Upper lobe of right lung (tissue), 1 donor: ENCODE measurements at places on chromosomes 2 and 18.

- no peak for DNase-seq
These were observed 39.4 kb downstream of the SH2D6 start for GRCh38 chr2:85457877-85458316.

DNA sequence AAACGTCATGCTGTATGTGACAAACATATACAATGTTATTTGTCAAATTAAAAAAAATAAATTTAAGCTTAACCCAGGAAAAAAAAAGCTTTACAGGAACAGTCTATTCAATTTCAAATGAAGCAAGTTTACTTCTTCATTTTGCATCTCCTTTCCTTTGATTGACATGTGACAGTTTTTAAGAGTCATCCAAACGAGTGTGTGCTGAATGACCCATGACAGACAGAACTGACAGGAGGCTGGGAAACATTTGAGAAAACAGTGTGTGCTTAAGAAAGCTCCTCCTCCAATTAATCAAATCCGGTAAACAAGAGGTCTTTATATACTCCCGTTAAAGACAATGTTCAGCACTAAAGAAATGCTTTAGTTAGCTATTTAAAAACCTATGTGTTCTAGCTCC lies 177.7 kb downstream of the SRBD1 start:
- no peak for DNase-seq

- DNase-seq: no peak
These were observed 35.3 kb downstream of the COL6A3 start for GRCh38 chr2:237378650-237379049.

GRCh38 chr2:186544255-186544675 lies 45.6 kb upstream of the ITGAV start:
- DNase-seq: no peak
